Retina (tissue), 1 donor: ENCODE measurements at places on chromosomes 16 and 17.

DNA sequence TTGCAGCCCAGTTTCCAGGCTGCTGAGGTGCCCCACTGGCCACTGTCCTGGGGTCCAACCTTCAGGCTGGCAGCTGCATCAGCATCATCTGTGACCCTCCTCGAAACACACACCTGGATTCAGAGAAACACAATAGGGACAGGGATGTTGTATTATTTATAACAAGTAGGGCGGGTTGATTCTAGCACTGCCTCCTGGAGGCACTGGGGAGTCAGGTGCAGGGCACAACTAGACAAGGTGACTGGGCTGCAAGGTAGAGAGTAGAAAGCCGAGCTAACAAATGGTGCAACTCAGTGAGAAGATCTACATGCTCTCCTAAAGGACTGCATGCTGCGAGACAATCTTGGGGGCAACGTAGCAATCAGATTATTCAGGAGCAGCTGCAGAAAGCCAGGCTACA is 317.3 kb downstream of the SLC39A11 start:
- DNase-seq: no peak

- no peak for DNase-seq
Observed at GRCh38 chr16:9058211-9058610, 33.2 kb upstream of the HAPSTR1 start.

DNA sequence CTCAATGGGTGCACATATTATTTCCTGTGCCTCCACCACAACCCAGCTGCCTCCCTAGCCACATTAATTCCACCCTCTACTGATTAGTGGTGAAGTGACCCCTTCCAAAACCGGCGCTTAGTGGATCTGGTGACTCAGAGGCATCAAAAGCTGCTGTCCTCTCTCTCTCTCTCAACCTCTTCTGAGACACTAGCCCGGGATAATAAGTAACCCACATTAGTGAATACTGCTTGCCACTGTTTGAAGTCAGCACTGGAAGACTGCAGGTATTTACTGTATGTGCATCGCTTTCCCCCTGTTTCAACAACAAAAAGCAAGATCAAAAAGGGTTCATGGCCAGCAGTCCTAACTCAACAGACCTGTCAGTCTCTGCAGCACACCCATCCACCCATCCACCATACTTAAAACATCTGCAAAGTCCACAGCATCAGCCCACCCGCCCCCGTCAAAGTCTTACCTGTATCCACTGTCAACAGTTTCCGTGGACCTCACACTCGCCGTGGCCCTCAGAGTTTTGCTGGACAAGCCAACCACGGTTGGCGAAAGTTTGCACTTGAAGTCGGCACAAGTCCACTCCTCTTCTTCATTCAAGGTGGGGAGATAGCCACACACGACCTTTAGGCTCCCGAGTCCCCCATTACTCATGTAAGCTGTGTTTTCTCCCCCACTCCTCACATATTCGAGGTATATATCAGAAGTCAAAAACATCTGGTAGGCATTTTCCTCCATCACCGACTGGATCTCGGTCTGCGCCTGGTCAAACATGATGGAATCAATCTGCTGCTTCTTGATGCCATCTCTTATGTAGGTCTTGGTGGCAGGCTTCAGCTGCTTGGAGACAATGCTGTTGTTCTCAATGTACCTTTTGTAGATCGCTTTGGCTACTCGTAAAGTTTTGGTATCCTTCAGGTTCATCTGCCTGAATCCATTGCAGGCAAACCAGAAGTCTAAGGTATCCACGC is 3.8 kb downstream of the AXIN2 start:
- DNase-seq: no peak

DNA sequence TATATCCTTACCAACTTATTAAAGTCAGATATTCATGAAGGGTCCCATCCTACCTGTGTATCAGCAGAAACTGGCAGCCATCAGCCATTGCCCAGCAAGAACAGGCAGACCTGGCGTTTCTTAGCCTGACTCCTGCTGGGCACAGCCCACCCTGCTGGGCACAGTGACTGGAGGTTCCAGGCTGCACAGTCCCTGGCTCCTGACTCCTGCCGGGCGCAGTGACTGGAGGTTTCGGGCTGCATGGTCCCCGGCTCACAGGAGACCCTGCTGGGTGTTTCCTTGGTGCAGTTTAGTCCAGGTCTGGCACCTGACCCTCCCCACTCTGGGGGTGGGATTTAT is 6.7 kb downstream of the TIMM22 start:
- no peak for DNase-seq

- DNase-seq: no peak
Observed at GRCh38 chr17:10205549-10206185, 7.3 kb upstream of the GAS7 start.
